ENCODE measurements at places on chromosomes 16 and 17.

GRCh38 chr16:69444873-69445517 lies 20.6 kb downstream of the CYB5B start:
- no peak for DNase-seq

GRCh38 chr16:49921791-49922456 lies 66.0 kb upstream of the ZNF423 start:
- peak; percentile 63 for DNase-seq

- DNase-seq = no peak
These were observed 32.2 kb downstream of the HSD17B2 start for GRCh38 chr16:82067042-82067803.

DNA sequence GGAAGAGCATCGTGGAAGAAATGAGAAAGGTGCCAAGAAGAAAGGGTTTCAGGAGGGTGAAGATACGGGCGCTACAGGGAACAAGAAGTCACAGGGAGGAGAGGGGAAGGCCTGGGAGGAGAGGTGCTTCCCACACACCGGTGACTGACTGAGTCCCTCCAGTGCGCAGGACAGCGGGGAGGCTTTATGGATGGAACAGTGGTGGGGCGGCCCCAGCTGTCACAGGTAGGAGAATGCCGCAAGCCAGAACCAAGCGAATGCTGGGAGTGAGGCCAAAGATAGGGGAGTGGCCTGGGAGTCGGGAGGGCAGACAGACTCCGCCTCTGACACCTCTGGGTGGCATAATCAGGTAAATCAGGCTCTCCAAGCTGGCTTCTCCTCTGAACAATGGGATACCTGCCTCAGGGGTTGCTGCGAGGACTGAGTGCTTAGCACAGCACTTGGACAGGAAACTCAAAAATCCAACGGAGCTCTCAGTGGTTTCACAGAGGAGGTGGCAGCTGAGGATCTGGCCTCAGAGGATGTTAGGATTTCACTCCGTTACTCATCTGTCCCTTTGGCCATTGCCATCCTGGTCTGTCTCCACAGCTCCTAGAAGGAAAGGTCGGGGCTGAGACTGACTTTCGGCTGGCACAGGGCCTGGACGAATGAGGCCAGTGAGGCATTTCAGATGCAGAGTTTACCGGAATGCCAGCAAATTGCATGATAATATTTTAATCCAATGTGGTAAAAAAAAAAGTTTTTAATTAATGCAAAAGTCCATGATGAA lies 717 bp upstream of the CNP start:
- peak; percentile 83 for DNase-seq
